ENCODE measurements at places on chromosomes 4 and X.

DNA sequence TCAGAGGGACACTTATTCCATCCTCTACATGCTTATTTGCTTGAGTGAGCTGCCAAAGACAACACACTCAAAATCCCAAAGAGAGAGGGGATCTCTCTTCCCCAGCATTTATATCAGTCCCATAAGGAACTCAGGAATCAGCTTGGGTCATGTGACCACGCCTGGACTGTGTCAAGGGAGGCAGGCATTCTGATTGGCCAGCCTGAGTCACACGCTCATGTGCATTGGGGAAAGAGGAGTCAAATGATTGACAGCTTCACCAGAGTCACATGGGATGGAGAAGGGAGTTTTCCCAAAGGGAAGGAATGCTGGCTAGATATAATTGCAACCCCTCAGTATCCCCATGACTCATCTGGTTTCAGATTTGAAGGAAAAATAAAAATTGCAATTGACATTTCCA is 49.0 kb downstream of the RWDD4 start:
- DNase-seq = no peak

DNA sequence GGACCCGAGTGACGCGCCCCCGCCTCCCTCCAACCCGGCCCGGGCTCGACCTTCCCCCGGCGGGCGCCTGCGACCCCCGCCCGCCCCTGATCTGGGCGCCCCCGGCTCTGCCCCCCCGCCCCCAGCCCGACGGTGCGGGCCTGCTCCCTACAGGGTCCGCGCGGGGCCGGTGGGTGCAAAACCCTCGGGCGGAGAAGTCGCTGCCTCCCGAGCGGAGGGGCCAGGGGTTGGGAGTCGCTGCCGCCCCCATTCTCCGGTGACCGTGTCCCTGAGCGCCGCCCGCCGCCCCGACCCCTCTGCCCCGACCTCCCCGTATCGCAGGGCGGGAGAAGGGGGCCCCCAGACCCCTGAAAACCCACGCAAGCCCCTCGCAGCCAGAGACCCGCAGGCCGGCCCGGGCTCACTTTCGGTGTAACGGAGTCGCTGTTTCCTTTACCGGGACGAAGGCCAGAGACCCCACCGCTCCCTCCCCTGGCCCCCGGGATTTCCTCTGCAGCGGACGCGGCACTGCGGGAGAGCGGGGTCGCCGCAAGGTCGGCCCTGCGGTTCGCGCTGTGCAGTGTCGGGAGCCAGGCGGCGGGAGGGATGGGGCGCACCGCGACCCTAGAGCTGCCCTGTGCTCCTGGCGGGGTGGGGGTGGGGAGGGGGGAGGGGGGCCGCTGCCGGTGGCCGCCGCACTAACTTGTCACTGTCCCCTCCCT is 729 bp upstream of the CPLX1 start:
- no peak for DNase-seq

DNA sequence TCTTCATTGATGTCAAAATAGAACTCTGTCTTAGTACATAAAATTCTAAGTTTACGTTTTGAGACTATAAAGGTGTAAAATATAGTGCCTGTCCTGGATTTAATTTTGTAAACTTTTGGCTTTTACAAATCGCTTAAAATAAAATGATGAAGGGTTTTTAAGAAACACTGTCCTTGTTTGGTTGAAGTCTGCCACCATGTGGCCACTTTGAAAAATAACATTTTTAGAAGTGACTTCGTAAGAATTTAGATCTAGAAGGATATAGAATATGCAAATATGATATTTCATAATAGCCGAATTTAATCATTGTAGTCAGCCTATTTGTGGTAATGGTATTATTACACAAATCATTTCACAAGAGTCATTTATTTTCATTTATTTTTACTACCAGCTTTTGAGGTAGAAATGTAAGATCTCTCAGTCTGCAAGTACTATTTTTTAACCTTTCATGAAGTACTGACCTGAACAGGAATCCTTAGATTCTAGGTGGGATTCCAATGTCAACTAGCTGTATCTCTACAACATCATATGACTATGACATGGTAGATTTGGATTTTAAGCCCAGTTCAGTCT is 31.0 kb upstream of the FAT4 start:
- peak; percentile 27 for DNase-seq

DNA sequence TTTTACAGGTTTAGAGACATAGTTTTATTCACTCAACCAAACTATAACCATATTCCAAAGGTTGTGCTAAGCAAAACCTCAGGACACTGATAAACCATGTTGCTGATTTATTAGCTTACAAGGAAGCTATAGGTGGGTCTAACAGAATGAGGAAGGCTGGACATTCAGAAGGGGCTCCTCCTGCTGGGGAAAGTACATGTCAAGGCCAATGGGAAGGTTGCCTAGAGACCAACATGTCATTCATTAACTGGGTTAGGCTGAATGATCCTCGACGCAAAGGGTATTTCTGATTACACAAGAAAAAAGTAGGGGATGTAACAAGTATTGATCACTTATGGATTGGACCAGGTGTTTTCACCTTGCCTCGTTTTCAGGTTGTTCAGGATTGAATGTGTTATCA is 30.3 kb downstream of the SLC10A6 start:
- DNase-seq = no peak

Data from NCI-H1694 treated with DMSO at 0.1 percent for 48 hours (cell line).